ENCODE measurements at places on chromosomes 6 and 20. TPM values are rescaled to one million over a fixed set of nuclear protein-coding genes. Genes with fewer than 3 reads are reported as not detected.
A peak's percentile ranks its signal among the peaks of the same experiment; 100 is the strongest.

The TMEM244 gene
- not detected for total RNA-seq

The TCF21 gene
- 0.33 TPM for total RNA-seq

GRCh38 chr20:16273812-16274555 is 299.3 kb downstream of the KIF16B start:
- no peak for DNase-seq

DNA sequence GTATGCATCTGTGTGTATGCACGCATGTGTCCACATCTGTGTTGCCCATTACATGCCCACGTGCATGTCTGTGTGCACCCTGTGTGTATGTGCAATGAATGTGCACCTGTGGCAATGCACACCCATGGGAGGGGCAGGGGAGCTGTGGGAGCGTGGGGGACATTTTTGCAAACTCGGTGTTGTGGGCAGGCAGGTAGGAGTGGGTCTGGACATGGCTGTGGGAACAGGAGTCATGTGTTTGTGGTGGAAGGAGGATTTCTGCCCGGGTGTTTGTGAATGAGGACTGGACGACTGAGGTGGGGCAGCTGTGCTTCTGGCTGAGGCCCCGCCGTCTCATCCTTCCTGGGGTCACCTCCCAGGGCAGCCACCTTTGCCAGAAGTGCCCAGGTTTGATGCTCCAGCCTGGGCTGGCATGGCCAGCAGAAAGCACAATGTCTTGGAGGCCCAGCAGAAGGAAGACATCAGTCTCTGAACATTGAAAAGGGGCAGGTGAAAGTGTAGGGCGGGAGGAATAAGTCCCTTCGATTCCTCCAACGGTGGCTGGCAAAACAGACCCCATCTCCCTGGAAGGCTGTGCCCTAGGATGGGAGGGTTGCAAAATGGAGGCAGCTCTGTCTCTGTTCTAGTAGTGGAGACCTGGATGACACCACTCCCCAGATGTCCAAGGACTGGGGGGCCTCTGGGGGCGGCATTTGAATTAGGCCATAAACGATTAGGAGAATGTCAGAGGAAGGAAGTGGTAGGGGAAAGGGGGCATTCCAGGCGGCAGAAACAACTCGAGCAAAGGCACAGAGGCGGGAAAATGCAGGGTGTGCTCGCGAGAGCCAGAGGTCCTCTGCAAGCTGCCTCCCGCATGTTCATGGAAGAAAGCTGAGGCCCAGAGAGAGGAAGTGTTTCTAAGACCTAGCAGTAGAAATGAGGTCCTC is 19.1 kb upstream of the ARMC12 start:
- no peak for DNase-seq

DNA sequence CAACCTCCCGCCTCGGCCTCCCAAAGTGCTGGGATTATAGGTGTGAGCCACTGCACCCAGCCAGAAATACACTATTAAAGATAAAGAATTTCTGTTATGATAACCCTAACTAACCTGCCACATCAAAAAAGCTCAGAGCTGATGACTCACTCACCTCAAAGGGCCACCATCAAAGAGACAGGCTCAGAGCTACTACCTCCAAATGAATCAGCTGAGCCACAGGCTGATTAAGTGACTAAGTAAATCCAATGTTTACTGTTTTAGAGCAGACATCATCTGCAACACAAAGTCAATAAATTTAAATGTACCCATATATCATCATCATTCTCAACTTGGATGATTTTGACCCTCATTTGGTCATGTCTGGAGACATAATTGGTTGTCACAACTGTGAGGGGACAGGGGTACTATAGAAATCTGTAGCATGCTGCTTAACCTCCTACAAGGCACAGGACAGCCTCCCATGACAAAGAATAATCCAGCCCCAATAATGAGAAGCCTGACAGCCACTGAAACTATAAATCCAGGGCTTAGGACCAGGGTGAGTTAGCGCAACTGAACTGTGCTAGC is 106.5 kb downstream of the ATP9A start:
- DNase-seq = peak; percentile 74

DNA sequence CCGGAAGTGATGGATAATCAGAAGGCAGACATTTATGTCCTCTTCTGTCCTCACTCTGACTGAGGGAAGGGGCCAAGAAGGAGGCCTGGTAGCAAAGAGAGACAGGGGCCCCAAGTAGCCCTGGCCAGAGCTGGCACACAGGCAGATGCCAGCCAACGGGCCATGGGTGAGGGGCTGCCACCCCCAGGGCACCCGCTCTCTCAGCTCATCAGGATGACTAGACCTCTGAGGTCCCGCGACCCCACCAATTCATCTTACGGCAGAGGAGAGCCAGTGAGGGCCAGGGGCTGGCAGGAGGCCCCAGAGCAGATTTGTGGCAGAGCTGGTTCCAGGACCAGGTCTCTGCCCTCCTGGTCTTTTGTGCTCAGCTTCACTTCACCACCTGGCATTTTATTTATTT is 43.1 kb upstream of the MDFI start:
- DNase-seq = no peak

DNA sequence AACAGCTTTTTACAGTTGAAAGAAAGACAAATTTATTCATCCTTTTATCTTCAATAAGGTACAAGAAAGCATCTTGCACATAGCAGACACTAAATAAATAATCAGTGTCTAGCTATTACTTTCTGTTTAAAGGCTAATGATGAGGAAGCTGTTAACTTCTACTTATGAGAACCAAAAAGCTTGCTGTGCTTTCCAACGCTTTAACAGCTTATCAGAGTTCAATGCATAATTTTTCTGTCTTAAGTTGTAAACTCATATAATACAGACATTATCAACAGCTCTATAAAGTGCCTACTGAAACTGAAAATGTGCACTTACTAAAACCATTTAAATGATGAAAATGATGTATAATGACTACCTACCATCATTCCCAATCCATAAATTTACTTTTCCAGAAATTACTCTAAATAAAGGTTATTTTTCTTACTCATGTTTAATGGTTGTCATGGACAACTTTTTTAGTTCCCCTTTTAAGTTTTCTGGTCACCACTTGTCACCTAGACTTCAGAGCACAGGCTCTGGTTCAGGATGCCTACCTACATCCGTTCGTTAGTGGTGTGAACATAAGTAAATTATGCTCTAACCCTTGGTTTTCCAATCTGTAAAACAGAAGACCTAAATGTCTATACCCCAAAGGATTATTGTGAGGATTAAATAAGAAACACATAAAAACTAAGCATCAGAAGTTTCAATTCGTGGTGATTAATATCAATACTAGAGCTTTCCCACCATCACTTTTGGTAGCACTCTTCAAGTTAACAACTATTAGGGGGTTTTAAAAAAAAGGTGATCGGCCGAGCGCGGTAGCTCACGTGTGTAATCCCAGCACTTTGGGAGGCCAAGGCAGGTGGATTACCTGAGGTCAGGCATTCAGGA is 8.0 kb downstream of the PNISR start:
- no peak for DNase-seq
